ENCODE measurements at places on chromosomes 13 and 19. TPM values are rescaled to one million over a fixed set of nuclear protein-coding genes. Genes with fewer than 3 reads are reported as not detected.

- no peak overlapping the region for H3K4me3 ChIP-seq
- no peaks in the 10 kb centered on the region for H3K36me3 ChIP-seq
- H3K4me1 ChIP-seq: no peaks in the 10 kb centered on the region
- H3K27me3 ChIP-seq: peaks cover 2% of the 10 kb centered on the region
- DNase-seq: no peak
Observed at GRCh38 chr13:105996391-105997025, 539.0 kb downstream of the EFNB2 start.

DNA sequence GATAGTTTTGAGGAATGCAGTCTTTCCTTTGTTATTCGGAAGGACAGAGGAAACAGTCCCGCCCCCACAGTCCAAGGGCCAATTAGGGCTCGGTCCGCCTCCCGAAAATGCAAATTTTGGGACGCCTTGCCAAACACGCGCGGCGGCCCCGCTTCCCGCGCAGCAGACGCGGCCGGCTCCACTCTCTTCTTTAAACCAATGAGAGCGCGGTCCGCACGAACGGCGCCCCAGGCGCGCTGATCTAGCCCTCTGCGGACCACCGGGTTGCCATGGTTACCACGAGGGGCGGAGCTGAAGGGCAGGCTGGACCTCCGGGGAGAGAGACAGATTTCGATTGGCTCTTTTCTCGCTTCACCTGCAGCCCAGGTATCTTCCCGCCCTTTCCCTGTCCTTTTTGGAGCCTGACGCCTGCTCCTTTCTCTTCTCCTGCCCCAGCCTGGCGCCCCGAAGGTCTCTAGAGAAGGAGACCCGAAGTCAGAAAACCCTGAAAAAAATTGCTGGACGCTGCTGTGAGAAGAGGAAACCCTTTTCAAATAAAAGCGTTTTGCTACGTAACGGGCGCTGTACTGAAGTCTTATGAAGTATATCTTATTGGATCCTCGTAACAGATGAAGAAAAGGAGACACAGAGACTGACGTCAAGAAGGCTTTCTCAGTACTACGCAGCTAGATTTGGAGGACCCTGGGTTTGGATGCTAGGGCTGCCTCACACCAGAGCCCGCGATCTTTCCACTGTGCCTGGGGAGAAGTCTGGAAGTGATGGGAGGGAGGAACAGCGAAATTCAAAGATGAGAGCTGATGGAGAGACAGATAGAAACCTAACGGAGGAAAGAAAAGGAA is 2.0 kb downstream of the PTH2 start:
- H3K27me3 ChIP-seq: peaks cover 15% of the 10 kb centered on the region
- DNase-seq: peak; percentile 69
- no peak overlapping the region for H3K27ac ChIP-seq
- H3K4me3 ChIP-seq: peak overlapping the region; percentile 62

DNA sequence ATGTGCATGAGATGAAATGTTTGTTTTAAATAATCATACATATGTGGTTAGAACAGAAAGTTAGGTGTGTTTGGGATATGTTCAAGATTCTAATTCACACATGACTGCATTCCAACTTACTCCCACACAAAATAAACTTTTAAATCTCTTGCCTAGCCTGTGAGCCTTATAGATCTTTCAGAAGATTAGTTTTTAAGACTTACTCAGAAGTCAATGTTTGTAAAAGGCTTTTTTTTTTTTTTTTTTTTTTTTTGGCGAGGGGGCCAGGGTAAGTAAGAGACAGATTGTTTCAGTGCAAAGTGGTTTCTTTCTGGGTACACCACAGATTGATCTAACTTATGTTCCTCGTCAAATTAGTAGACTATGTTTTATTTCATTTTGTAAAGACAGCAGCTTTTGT is 39.1 kb downstream of the GPR180 start:
- DNase-seq: no peak
- peaks cover 3% of the 10 kb centered on the region for H3K36me3 ChIP-seq
- H3K4me3 ChIP-seq: no peak overlapping the region
- H3K27ac ChIP-seq: peak overlapping the region; percentile 87

DNA sequence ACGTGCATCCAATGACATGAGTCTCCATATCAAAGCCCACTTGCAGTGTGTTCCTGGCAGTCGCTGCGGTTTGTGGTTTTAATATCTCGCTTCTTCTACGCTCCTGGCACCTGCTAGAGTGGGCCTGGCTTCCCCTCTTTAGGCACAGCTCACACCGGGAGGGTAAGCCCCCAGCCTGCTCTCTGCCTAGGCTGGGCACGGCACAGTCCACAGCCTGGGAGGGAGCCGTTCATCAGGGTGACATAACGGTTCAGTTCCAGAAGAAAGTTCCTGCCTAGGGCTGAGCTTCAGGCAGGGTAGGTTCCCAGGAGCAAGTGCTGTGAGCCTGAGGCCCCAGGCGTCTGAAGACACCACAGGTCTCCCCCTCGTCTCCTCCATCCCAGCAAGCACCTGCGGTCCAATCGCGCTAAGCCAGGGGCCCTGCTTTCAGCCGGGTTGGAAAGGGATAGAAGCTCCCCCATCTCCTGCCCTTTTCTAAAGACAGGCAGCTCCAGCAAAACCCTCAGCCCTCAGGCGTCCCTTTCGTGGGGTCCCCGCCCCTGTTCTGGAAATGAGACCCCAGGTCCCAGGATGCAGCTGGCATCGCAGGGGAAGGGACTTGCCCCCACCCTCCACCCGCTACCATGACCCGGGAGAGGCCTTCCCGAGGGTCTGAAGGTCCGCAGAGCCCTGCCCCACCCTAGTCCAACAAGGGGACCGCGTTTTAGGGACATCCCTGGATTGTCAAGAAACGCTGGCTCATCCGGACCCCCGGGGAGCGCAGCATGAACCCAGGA is 121.6 kb upstream of the ZNF507 start:
- peaks cover 4% of the 10 kb centered on the region for H3K36me3 ChIP-seq
- DNase-seq: no peak
- H3K4me3 ChIP-seq: no peak overlapping the region
- H3K27ac ChIP-seq: no peak overlapping the region
- H3K4me1 ChIP-seq: peaks cover 10% of the 10 kb centered on the region

- peaks cover 17% of the 10 kb centered on the region for H3K4me1 ChIP-seq
- peaks cover 3% of the 10 kb centered on the region for H3K36me3 ChIP-seq
- peaks cover 2% of the 10 kb centered on the region for H3K27me3 ChIP-seq
- no peak for DNase-seq
Observed at GRCh38 chr13:110542169-110542796, 19.2 kb downstream of the RAB20 start.

DNA sequence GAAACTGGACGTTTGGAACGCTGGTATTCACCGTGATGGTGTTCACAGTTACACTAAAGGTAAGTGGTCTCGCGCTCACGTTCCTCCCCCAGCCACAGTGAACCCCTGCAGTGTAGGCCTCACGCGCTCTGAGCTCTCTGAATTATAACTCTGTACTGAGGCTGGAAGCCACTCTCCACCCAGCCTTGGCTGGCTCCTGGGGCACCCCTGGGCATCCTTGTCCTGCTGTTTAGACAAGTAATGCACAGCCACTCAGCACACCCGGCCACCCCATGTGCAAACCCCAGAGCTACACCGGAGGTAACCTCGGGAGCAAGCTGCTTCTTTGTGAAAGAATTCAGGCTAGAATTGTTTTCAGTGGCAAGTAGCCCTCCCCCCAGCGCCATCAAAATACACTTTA is 97.3 kb upstream of the MCF2L start:
- peaks cover 67% of the 10 kb centered on the region for H3K36me3 ChIP-seq
- no peak for DNase-seq
- peak overlapping the region; percentile 47 for H3K4me3 ChIP-seq

- H3K36me3 ChIP-seq: no peaks in the 10 kb centered on the region
- H3K27ac ChIP-seq: no peak overlapping the region
- no peak overlapping the region for H3K4me3 ChIP-seq
- no peaks in the 10 kb centered on the region for H3K27me3 ChIP-seq
- no peak for DNase-seq
Observed at GRCh38 chr19:44735011-44735410, 13.5 kb upstream of the BCL3 start.

GRCh38 chr13:72412481-72412880 is 314.9 kb downstream of the MZT1 start:
- no peaks in the 10 kb centered on the region for H3K36me3 ChIP-seq
- no peak overlapping the region for H3K4me3 ChIP-seq
- H3K27me3 ChIP-seq: no peaks in the 10 kb centered on the region
- H3K4me1 ChIP-seq: no peaks in the 10 kb centered on the region
- no peak overlapping the region for H3K27ac ChIP-seq

GRCh38 chr19:14375582-14376291 is 5.5 kb upstream of the ADGRE5 start:
- no peak overlapping the region for H3K4me3 ChIP-seq
- peaks cover 3% of the 10 kb centered on the region for H3K27me3 ChIP-seq
- peaks cover 16% of the 10 kb centered on the region for H3K4me1 ChIP-seq
- DNase-seq: no peak
- H3K27ac ChIP-seq: peak overlapping the region; percentile 57
- no peaks in the 10 kb centered on the region for H3K36me3 ChIP-seq

DNA sequence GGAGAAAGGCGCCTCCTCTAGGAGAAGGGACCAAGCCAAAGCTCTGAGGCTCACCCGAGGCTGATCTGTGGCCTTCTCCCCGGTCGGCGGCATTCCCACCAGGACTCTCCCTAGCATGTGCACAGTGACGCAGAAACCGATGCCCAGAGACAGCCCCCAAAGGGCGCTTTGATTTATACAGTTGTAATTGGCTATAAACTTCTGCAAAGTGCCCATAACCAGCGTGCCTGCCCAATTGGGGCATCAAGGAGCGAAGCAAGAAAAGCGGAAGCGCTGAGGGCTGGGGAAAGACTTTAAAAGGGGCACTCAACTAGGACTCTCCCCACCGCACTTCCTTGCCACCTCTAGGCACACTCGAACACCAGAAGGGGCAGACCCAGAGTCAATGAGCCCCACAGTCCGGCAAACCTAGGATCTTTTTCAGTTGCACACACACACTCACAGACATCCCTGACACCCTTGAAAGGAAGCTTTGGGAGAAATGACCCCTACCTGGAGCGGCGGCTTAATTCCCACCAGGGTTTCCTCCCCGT is 1.8 kb downstream of the CDX2 start:
- H3K4me1 ChIP-seq: peaks cover 41% of the 10 kb centered on the region
- H3K27ac ChIP-seq: no peak overlapping the region
- H3K36me3 ChIP-seq: peaks cover 5% of the 10 kb centered on the region
- no peak for DNase-seq
- H3K4me3 ChIP-seq: no peak overlapping the region

DNA sequence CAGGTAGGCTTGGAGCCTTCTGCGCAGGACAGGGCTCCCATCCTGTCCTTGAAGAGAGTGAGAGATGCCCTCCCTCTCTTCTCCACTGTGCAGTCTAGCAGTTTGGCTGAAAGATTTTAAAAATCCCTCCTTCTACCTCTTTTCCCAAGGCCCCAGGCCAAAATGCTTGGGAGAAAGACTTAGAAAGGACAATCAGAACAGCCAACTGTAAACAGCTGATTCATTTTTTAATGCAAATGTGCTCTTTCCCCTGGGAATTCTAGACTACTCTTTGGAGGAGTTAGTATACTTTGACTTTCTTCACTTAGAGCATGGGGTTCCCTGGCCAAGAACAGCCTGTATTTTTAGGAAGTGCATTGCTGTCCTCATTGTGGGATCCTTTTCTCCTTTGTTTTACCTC is 398.9 kb downstream of the GPC6 start:
- H3K4me3 ChIP-seq: no peak overlapping the region
- H3K36me3 ChIP-seq: no peaks in the 10 kb centered on the region
- no peaks in the 10 kb centered on the region for H3K4me1 ChIP-seq
- H3K27ac ChIP-seq: no peak overlapping the region
- no peak for DNase-seq
- peaks cover 2% of the 10 kb centered on the region for H3K27me3 ChIP-seq

- H3K27ac ChIP-seq: no peak overlapping the region
- no peaks in the 10 kb centered on the region for H3K27me3 ChIP-seq
Observed at GRCh38 chr13:106367361-106367971, 168.0 kb downstream of the EFNB2 start.

DNA sequence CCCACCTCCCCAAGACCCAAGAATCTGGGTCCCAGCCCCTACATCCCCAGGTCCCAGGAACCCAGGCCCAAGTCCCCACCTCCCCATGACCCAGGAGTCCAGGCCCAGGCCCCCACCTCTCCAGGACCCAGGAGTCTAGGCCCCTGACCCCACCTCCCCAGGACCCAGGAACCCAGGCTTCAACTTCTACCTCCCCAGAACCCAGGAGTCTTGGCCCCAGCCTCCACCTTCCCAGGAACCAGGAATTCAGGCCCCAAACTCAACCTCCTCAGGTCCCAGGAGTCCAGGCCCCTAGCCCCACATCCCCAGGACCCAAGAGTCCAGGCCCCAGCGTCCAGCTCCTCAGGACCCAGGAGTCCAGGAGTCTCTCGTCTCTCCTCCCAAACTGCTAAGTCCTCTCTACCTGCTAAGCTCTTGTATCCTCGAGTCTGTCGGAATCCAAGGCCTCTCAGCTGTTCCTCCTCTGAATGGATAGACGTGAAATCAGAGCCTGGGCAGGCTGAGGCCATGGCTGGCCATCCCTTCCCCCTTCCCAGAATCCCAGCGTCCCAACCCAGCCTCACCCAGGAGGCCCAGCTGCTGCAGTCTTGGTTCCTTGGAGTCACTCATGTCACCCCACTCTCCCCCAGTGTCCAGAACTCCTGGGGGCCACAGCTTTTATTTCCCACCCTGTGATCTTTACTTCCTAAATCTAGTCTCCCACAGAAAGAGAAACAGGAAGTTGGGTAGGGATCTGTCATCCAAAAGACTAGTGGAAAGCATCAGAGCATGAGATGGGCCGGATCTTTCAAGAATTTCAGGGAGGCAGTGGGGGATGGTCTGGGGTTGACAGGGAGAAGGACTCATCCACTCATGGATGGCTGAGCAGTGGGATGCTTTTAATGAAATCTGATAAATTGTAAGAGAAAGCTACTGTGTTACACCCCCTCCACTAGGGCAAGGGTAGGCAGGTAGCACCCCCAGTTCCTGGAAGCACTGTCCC is at the start of gene CD209:
TSS of gene CD209 (minus strand) at position 632 of the 982 bp plus-strand sequence. CDS start at position 609, 23 bp downstream.
- peaks cover 4% of the 10 kb centered on the region for H3K36me3 ChIP-seq
- H3K27ac ChIP-seq: no peak within 1 kb of the TSS
- peaks cover 6% of the 10 kb centered on the region for H3K27me3 ChIP-seq
- H3K4me1 ChIP-seq: no peaks in the 10 kb centered on the region
- no peak for DNase-seq

GRCh38 chr13:39916330-39916729 is 260.9 kb downstream of the COG6 start:
- H3K36me3 ChIP-seq: no peaks in the 10 kb centered on the region
- no peak overlapping the region for H3K27ac ChIP-seq
- no peak for DNase-seq
- H3K4me3 ChIP-seq: no peak overlapping the region
- no peaks in the 10 kb centered on the region for H3K27me3 ChIP-seq

CAMSAP3 gene
- 9.3 TPM for total RNA-seq

C1QTNF9B gene
- not detected for total RNA-seq

UBL3 gene
- total RNA-seq: 17.1 TPM

KLK12 gene
- total RNA-seq: not detected

ZNF98 gene
- total RNA-seq: not detected

U2AF1L4 gene
- total RNA-seq: 12.0 TPM

TMEM143 gene
- 8.5 TPM for total RNA-seq

C19orf25 gene
- 29.7 TPM for total RNA-seq

ZNF20 gene
- total RNA-seq: 6.2 TPM

CCDC61 gene
- 9.5 TPM for total RNA-seq

NDUFA13 gene
- total RNA-seq: 278 TPM
